ENCODE measurements at places on chromosomes 1 and 21. TPM values are rescaled to one million over a fixed set of nuclear protein-coding genes. Genes with fewer than 3 reads are reported as not detected.

DNA sequence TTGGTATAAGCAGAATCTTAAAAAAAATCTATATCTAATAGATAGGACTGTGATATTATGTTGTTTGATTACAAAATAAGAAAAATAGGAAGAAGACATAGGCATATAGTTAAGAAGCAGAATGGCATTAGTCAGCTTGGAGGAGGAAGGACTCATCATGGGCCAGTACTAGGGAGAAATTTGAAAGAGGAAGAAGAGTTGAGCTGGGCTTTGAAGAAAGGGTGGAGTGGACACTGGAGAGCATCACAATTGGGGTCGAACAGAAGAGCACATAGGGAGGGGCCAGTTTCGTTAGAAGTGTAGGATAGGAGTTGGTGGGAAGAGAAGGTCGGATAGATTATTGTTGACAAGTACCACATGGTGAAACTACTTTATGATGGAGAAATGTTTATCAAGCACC is 129.3 kb downstream of the CACHD1 start:
- DNase-seq: no peak

Gene PLA2G2E
- not detected for total RNA-seq

Gene OLFML3
- 21.5 TPM for total RNA-seq

GRCh38 chr1:145837656-145838055 is 7.8 kb upstream of the NUDT17 start:
- no peak for DNase-seq

DNA sequence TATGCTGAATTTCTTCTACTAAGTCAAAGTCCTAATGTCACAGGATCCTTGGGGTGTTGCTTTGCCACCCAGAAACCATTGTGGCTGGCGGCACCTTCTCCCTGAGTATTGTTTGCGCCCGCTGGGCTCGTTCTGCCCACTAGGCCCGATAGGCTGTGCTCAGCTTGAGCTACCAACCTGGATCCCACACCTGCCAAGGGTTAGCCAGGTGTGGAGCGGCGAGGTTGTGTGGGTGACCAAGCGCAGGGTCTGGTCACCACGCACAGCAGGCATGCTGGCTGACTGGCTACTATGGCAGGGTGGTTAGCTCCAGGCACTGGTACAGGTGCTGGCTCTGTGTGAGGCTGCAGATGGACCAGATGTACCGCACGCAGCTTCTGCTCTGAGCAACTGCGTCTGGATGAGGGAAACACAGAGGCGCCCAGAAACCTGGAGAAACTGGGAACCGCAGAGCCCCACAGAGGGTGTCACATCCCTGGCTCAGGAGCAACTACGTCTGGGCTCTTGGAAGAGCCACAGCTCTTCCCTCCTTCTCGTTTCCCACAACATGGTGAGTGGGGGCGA is 50.3 kb upstream of the SCYL3 start:
- no peak for DNase-seq

Gene TMOD4
- 0.56 TPM for total RNA-seq

All from dermis blood vessel endothelial cell (primary cell).